A172 (cell line): ENCODE measurements at places on chromosomes 3 and 15. TPM values are rescaled to one million over a fixed set of nuclear protein-coding genes. Genes with fewer than 3 reads are reported as not detected.
A peak's percentile ranks its signal among the peaks of the same experiment; 100 is the strongest.

Gene HIGD2B
- total RNA-seq, result not detected in 2 replicates

Gene BOC
- total RNA-seq, result 3.1 and 4.5 TPM in 2 replicates

Gene CIB1
- 35.1 and 52.7 TPM in 2 replicates for total RNA-seq

DNA sequence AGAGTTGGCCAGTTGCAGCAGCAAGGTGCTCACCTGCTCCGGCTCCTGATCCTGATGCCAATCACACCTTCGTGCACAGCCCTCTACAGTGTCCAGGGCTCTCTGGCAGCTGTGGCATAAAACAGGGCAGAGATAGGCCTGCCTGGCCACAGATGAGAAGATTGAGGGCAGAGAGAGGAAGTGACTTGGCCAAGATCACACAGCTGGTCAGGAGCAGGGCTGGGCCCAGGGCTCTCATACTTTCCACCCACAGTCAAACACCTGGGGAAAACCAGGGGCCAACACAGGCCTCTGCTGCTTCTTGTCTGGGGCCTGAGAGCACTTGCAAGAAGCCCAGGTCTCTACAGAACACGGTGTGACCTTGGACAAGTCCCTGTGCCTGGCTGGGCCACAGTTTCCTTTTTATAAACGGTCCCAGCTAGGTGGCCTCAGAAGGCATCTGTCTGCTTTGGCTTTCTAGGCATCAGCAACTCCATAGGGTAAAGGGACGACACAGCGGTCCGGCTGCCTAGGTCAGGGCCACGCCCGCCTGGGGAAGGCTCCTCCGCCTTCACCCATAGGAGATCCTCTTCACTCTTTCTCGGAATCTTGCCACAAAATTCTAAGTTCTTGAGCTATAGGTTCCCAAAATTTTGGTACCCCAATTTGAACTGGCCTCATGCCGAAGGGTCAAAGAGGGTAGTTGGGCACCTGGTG, 3.1 kb downstream of the ATP2B2 start:
- DNase-seq, result no peak

DNA sequence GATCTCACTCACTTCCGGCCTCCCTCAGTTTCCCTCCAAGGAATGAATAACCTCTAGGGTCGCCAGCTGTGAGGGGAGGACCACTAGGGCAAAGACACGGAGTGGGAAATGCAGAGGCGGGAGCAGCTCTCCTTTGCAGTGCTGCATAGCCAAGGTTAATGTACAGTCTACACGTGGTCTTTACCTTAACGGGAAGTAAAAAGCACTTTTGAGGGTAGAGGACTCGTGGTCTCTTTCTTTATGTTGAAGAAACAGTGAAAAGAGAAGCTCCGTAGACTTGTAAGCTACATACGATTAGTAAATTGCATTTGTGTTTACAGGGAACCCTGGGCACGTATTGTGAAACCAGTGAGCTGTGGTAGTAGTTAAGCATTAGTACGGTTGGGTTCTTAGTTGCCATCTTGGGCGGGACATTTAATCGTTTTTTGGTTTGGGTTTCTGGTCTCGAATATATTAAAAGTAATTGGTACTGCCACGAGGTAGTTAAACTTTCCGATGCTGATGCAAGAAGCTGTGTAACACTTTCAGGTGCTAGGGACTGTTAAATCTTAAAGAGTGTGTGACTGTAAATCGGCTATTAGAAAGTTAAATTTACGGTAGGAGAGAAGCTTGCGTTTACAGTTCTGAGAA, 828 bp downstream of the U2SURP start:
- peak; percentile 30 for DNase-seq

- DNase-seq, result no peak
Observed at GRCh38 chr3:193996641-193997089, 139.3 kb upstream of the HES1 start.
